ENCODE measurements at places on chromosomes 1 and 21.
A peak's percentile ranks its signal among the peaks of the same experiment; 100 is the strongest.

- DNase-seq = no peak
These were observed 84.9 kb downstream of the ZC3H11B start for GRCh38 chr1:219527994-219528393.

DNA sequence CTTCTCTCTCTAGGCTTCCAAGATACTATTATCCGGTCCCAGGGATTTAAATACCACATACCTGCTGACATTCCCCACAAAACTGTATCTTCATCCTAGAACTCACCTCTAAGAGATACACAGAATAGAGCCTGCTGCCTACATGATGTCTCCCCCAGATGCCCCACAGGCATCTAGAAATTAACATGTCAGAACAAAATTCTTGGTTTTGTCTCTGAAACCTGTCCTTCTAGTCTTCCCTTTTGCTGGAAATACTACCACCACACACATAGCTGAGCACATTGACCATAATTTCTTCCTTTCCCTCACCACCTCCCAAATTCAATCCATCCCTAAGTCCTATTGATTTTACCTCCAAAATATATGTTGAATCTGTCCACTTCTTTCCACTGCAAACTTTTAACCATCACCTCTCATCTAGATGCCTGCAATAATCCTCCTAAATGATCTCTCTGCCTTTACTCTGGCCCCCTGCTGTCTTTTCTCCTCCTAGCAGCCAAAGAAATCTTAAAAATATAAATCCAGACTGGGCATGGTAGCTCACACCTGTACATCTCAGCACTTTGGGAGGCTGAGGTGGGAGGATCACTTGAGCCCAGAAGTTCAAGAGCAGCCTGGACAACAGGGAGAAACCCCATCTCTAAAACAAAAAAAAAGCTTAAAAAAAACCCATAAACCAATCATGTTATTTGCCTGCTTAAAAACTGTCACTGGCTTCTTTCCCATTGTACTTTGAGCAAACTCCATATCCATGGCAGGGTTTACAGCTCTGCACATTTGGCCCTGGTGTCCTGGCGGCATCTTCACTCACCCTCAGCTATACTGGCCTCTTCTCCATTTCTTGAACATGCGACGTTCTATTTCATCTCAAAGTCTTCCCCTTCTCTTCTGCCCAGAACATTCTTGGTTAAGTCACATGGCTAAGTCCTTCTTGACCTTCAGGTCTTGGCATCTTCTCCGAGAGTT, 6.2 kb upstream of the FAM76A start:
- DNase-seq = no peak

DNA sequence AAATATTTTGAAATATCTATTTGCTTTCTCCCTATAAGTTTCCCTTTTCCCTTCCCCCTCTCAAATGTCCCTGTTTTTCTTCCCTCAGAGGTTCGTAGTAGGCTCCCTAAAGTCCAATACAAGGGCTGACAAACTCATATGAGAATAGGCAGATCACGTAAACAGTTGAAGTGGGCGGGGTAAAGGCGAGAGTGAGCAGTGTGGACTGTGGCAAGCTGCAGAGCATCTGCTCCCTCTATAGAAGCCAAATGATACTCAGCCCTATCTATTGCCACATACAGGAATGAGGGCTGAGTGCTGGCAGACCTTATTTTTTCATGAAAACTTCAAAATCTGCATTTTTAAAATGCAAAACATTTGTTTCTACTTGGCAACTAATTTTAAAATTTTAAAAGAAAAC, 26.3 kb downstream of the PRDX6 start:
- no peak for DNase-seq

DNA sequence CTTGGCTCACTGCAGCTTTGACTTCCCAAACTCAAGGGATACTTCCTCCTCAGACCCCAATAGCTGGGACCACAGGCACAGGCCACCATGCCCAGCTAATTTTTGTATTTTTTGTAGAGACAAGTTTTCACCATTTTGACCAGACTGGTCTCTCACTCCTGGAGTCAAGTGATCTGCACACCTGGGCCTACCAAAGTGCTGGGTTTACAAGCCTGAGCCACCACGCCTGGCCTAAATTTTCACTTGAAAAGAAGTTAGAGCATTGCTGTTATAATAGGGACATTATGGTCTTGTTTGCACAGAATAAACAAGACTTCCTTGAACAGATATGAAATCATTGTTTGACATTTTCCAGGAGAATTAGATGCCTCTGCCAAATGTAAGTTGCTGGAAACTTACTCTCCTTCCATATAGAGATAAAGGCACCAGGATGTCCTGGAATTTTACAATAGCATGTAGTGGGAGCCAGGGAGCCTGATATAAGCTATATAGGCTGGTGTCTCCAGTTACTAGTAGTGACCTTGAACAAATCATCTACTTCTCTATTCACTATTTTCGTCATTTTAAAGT, 16.9 kb downstream of the SLC35A3 start:
- no peak for DNase-seq

GRCh38 chr1:172602706-172603105, 56.2 kb upstream of the FASLG start:
- no peak for DNase-seq

GRCh38 chr21:43361493-43362296, 65.2 kb downstream of the SIK1 start:
- no peak for DNase-seq

GRCh38 chr21:45748593-45748992, 105.1 kb downstream of the PCBP3 start:
- no peak for DNase-seq

- DNase-seq = no peak
These were observed 3.0 kb downstream of the TCHH start for GRCh38 chr1:152112101-152112884.

DNA sequence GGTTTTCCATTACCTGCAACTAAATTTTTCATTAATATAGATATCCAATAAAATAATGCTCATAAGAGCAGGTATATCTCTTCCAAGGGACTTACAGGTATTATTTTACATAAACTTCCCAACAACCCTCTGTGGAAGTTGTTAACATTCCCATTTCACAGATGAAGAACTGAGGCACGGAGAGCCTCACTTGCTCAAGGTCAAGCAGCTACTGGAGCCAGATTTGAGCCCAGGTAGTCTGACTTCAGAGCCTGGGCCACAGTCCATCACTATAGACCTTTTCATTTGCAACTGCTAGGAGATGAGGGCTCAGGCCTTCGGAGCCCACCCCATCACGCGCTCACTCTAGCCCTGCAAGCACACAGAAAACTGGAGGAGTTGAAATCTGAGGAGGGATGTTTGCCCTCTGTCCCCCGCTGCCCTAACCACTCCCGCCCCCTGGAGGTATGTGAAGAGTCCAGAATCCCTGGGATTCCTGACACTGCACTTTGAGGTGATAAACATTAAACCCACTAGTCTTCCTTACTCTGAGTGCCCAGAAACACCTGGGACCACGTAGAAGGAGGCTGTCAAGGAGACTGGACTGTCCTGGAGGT, 11.7 kb upstream of the ALPL start:
- no peak for DNase-seq

DNA sequence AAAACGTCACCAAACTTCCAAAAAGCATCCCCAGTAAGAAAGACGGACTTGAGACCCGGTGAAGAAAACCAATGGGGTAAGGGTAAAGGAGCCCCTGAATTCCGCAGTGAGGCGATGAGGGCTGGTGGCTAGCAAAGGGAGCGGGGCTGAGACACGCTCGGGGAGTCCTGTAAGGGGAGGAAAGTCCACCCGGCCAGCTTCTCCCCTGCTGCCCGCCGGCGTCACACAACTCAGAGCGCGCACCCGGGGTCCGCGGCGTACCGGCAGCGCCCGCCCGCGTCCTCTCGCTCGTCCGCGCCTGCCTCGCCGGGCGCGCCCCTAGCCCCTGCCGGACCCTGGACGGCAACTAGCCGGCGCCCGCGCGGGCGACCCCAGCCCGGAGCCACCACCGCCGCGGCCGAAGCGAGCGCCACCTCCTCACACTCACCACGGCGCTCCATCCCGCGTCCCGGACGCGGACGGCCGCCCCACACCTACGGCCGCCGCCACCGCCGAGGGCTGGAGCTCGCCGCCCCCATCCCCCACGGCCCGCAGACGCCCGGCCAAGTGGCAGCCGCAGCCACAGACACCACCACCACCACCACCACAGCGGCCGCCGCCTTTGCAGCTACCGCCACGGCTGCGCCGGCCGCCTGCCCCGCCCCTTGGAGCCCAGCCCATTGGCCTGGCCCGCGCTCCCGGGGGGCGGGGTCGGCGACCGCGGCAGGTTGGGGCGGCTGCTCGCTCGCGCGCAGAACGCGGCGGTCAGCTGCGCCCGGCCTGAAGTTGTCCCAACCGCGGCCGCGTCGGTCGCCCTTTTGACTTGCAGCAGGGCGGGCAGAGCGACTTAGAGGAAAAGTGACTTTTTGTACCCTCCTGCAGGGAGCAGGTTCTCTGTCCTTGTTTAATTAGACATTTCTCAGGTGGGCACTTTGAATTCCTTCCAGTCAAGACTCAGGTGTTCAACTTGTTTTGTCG, 10.0 kb upstream of the ARHGAP29 start:
- no peak for DNase-seq

- DNase-seq = no peak
These were observed 43.2 kb downstream of the TMCO4 start for GRCh38 chr1:19756480-19756879.

DNA sequence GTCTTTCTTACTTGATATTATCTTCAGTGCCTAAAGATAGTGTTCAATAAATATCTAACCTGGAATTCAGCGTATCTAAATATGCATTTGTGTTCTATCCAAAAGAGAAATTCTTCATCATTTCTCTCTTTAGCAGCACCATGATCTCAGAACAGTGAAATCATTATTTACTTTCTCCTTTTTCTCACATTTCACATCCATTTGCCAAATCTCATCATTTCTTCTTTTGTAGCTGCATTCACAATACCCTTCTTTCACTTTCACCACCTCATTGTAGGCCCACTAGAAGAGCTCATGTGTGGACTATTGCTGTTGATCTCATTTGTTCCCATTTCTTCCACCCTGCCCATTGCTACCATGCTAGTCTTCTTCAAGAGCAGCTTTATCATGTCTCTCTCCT, 178.0 kb downstream of the PHTF1 start:
- DNase-seq = no peak

GRCh38 chr1:157292809-157293564, 154.8 kb upstream of the ETV3 start:
- DNase-seq = no peak

GRCh38 chr1:34806396-34806795, 13.6 kb downstream of the GJA4 start:
- DNase-seq = no peak

DNA sequence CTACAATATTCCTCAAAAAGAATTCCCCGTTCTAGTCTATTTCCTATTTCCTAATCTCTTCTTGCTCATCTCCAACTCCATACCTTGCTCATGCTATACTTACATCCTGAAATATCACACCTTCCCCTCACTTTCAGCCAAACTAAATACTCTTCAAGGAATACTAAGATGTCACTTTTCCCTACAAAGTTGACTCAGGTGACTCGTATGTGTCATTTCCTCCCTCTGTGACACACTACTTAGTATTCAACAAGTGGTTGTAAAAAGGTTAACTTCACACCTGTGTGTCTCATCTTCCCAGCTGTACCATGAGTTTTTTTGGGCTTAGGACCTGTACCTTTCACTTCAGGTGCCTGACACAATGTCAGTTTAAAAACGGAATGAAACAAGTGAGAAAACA, 81.9 kb upstream of the LBR start:
- no peak for DNase-seq

- DNase-seq = no peak
These were observed 81.1 kb downstream of the NTPCR start for GRCh38 chr1:233031521-233031920.

GRCh38 chr1:60990714-60991090, 91.7 kb upstream of the NFIA start:
- DNase-seq = no peak

DNA sequence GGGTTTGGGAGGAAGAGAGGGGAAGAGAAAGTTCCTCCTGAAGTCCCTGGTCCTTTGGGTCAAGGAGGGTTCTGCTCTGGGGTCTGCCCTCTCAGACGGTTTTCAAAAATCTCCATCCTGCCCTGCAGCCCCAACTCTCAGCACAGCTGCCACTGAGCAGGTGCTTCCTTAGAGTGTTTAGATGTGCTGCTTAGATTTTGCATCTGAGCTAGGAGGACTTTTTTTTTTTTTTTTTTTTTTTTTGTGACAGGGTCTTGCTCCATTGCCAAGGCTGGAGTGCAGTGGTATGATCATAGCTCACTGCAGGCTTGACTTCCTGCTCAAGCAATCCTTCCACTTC, 324.9 kb upstream of the POU3F1 start:
- DNase-seq = no peak

- DNase-seq = peak; percentile 52
These were observed 85.0 kb downstream of the EPS15 start for GRCh38 chr1:51433972-51434510.

DNA sequence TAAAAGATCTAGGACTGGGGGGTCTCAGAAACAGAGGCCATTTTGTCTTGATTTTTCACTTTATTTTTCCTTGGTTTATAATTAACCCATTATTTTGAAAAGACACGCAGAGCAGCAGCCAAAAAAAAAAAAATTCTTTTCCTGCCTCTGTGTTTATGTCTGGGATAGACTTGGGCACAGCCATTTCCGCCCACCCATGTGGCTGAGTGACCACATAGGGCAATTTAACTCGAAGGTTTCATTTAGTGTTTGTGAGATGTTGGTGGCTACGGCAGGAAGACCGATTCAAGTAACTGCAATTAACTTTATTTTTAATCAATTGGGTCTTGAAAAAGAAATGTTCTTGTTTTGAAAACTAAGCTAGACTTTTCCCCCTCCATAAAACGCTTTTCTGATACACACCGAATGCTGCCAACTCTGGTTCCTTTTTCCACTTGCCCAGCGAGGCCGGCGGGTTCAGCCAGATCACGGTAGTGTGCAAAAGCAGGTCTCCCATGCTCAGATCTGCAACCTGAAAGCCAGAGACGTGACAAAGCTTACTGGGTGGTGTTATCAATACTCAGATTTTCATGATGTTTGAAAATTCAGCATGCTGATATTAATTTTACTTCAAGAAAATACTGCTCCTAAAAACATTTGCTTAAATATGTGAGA, 97.4 kb upstream of the KRTAP19-8 start:
- DNase-seq = no peak

- DNase-seq = peak; percentile 70
These were observed 21.7 kb downstream of the INTS3 start for GRCh38 chr1:153749408-153750005.

DNA sequence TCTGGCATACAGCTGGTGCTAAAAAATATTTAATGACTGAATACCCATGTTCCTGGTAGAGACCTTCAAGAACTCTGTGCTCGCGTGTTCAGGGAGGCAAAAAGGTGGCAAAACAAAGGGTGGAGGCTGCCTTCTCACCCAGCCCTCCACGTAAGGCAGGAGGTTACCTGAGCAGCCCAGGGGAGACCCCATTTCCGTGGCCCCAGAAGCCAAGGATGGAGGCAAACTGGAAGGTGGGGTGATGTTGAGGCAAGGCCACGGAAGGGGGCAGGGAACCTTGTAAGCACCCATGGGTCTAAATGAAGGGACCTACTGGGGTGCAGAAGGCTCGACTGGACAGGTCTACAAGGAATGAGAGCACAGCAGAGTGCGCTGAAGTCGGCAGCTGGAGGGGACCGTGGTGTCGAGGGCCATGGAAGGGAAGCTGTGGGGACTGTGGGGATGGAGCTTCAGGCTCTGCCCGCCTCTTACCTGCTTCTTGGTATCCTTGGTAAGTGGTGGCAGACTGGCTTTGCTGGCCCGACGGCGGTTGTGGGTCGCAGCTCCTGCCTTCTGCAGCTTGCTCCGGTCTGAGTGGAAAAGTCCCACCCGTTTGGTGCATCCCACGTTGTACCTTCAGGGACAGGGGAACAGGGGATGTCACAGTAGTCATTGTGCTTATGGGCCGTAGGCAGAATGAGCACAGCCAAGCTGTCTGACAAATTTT, 8.9 kb upstream of the A3GALT2 start:
- no peak for DNase-seq

All from GF-D8 (cell line).